NB4 (cell line): ENCODE measurements at places on chromosomes 12 and 14.

DNA sequence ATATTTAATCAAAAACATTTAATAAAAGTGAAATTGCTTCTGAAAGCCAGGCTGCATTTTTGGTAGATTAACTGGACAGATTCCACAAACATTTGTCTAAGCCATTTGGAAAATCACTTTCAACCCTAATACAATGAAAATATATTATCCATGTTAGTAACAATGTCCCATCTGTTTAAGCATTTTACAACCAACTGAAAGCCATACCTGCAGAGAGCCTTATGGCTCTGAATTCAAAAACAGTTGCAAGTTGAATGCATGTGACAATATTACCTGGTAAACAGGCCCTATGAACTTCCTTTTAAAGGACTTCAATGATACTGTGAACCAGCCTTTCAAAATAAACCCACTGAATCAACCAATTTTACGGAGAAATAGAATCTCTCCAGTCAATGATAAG, 468.1 kb downstream of the BTG1 start:
- DNase-seq, result no peak

DNA sequence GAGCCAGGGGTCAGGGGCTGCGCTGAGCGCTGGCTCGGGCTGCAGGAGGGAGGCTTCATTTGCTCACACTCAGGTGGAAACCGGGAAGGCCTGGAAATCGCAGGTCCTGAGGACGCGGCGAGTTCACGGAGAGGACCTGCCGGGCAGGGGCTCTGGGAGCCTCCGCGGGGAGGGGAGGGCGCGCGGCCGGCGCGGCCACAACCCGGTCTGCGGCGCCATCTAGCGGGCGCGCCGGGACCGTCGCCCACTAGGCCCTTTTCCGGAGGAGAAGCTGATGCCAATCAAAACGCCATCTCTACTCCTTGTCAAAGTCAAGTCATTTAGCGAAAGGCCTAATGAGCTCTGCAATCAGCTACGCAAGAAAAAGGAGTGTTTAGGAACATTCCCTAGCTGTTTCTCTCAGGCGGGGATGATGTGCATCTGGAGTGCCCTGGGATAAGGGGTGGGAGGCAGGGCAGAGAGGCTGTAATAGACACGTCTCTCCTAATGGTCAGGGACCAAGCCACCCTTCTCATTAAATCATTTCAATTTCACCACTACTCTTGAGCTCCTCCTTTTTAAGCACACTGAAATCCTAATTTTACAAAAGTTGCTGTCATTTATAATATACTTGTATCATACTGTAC, 885.8 kb upstream of the TMEM132C start:
- peak; percentile 62 for DNase-seq

DNA sequence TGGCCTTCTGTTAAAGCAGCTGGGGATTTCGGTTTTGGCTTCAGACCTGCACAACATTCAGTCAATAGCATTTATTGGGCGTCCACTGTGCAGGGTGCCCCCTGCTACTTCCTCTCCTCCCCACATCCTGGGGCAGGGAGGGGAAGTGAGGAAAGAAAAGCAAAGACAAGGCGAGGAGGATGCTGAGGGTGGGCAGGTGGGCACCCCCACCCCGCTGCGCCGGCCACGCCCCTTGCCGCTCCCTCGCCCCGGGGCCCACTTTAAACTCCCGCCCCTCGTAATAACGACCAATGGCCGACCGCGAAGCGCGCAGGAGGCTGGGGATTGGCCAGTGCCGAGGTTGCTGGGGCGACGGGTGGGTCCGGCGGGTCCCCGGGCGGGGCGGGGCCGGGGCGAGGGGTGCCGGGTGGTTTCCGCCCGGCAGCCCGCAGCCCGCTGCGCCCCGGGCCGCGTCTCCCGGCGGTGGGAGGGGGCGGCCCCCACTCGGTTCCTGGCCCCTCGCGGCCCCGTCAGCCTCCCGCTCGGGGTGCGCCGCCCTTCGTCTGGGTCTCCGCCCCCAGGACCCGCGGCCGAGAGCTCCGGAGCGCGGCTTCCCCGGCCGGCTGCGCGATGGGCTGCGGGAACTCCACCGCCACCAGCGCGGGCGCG, at the start of gene C12orf75:
C12orf75 (plus strand) TSS at position 409 of the 648 bp plus-strand sequence; CDS start at position 610, 201 bp downstream.
- DNase-seq, result peak; percentile 99

GRCh38 chr12:52837413-52837741, 3.3 kb upstream of the KRT79 start:
- DNase-seq, result peak; percentile 80

DNA sequence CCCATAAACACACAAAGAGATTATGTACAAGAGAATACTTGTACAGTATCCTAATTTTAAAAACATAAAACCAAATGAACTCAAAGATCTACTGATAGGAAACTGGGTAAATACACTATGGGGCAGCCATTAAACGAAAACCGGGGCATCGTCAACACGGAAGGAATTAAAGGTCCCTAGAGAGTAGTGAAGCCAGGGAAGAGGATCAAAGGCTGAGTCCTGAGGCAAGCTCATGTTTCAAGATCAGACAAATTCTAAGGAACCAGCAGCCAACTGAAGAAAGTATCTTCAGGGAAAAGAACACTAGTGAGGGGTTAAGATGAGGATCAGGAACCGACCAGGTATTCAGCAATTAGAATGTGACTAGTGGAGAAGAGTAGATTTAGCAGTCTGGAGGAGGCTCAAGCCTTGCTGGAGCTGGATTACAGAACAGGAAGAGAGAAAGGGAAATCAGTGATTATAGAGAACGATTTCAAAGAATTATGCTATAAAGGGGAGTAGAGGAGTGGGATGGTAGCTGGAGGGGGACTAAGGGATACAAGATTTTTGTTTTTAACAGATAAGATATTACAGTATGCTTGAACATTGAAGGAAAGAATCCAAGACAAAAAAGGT, 23.7 kb downstream of the SEL1L start:
- no peak for DNase-seq

DNA sequence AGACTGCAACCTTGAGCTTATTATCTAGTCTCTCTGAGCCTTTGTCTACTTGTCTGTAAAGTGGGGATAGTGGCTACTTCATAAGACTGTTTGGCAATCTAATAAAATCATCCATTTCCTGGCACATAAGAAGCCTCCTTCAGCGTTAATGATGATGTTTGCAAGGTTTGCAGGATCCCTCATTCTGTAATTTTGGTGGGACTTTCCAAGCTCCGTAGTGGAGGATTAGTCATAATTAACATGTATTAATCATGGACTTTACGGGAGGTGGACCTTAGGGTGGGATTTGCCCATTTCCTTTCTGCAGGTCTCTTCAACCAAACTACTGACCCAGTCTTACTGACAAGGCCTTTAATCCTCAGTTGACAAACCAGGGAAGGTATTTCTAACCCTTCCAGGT, 66.2 kb downstream of the NTF3 start:
- no peak for DNase-seq

DNA sequence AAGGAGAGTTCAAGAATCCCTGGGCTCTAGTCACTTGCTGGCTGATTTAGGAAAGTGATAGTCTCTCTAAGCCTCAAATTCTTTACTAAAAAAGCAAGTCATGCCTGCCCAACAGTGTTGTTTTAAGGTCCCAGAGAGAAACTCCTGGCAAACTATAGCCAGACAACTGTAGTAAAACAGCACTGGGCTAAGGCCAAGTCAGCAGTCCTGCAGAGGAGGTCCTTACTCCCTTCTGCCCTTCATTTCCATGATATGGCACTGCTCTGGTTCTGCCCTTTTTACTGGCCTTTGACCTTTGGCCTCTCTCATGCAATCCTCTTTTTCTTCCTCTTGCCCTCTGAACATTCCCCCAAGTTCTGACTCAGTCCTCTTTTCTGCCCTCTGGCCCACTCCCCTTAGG, 74.9 kb downstream of the VWF start:
- DNase-seq, result no peak

DNA sequence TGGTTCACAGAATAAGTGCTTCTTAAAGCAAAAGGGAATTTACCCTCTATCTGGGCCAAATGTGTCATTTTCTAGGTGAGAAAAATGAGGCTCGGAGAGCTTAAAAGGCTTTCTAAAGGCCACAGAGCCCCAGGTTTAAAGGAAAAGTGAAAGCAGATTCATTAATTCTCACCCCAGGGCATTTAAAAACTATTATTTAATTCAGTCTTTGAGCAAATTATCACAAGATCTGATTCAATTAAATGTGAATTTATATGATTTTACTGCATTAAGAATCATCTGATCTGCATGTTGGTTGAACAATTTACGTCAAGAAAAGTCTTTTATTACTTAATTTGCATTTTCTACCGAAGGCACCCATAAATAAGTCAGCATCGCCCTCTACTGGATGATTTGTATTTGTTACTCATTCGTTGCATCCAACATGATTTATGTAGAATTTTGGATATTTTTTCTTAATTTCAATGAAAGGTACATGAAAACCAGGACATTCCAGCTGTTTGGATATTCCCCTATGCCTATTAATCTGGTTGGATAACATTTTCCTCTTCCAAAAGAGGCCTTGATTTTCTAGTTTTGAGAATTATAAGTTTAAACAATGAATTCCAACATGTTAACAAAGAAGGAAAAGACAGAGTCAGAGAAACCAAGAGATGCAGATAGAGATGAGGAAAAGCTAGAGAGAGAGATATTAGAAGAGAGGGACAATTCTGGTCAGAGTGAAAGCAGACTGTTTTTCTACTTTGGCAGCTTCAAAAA, 19.1 kb upstream of the DHRS7 start:
- peak; percentile 75 for DNase-seq

DNA sequence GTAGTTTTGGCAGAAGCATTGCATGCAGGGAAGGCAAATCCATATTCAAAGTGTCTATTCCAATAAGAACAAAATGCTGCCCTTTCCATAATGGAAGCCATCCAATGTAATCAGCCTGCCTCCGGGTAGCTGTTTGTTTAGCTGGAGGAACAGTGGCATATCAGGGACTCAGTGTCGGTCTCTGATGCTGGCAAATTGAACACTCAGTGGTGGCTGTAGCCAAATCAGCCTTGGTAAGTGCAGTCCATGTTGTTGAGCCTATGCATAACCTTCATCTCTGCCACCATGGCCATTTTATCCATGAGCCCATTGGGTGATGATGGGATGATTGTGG, 147.8 kb upstream of the MAX start:
- no peak for DNase-seq

- DNase-seq, result no peak
These were observed 55.5 kb downstream of the FAM222A start for GRCh38 chr12:109768901-109769670.

DNA sequence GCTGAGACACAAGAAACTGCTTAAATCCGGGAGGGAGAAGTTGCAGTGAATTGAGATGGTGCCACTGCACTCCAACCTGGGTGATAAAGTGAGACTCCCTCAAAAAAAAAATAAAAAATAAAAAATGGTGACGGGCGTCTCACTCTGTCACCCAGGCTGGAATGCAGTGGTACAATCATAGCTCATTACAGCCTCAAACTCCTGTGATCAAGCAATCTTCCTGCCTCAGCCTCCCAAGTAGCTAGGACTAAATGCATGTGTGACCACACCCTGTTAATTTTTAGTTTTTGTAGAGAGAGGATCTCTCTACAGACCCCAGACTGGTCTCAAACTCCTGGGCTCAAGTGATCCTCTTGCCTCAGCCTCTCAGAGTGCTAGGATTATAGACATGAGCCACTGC, 9.1 kb downstream of the SNX6 start:
- DNase-seq, result no peak

- DNase-seq, result no peak
These were observed 48.0 kb downstream of the TDP1 start for GRCh38 chr14:90003526-90004307.

DNA sequence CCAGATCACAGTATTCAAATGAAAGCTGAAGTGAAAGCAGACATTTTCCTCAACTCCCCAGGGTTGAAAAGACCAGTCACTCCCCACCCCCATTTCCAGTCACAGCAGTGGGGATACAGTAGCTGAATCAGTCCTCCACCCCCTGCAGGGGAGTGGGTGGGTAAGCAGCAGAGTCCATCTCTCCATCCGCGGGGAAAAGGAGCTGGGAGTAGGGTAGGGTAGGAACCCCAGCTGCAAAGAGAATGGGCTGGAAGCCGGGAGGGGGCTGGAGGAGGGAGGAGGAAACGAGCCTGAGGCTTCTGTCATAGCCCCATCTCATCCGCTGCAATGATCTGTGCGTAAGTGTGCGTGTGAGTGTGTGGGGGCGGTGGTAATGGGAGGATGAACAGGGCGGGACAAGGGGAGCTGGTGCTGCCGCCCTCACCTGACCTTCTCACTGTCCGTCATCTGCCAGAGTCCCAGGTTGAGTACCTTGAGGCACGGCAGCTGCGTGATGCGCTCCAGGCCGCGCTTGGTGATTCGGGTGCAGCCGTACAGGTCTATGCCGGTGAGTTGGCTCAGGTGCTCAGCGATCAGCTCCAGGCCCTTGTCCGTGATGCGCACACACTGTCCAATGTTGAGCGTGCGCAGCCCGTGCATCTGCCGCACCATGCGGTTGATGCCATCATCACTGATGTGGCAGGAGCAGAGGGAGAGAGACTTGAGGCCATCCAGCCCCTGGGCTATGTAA, 1.8 kb downstream of the FBXL14 start:
- peak; percentile 75 for DNase-seq
